ENCODE measurements at places on chromosomes 5 and 9.

DNA sequence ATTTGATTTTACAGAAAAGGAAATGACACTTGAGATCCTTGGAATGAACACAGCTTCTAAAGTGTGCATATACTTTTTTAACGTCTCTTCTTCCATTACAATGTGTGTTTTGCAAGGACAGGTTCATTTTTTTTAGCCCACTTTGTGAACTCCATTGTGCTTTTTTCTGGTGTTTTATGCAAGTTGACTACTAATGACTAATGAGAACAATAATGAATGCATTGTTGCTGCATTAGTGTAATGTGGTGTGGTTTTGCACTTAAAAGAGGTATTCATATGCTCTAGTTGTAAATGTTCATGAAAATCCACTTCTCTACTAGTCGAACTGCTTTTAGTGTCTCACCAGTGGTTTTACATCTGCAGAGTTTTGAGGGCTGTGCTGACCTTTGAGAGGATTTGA is 93.6 kb downstream of the UHRF2 start:
- DNase-seq: no peak

DNA sequence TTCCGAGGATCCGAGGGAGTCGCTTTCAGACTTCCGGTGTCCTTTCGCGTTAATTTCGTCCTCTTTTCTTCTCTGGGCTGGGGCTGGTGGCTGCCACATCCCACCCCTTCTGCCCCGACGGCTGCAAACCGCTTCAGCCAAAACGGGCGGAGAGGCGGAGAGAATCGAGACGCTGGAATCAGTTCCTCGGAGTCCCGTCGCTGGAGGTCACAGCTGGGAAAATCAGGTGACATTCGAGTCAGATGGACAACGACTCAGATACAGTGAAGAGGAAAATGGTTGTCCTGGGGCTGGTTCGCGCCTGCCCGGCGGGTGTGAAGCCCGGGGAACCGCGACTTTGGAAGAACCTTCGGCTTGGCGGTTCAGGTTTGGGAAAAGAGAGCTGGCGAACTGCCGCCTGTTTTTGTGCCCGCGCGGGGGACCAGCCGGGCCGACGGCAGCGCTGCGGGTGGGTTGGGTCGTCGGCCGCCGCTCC is 8.9 kb upstream of the NKX2-5 start:
- no peak for DNase-seq

DNA sequence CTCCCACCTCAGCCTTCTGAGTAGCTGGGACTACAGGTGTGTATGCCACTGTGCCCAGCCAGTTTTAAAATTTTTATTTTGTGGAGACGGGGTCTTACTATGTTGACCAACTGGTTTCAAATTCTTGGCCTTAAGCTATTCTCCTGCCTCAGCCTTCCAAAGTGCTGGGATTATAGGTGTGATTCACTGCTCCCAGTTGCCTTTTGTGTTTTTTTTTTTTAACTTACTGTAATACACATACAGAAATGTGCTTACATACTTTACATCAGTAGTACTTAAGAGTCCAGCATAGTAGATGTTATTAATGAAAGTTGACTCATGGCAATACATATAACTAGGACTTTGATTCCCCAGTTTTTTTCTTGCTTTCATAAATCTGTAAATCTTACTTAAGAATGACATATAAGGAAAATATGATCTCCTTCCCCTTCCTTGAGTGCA is 4.7 kb downstream of the MAN2A1 start:
- DNase-seq: no peak

- no peak for DNase-seq
Observed at GRCh38 chr9:136545965-136546696, at the start of gene NOTCH1. NOTCH1 (minus strand) TSS chr9:136546048; CDS start chr9:136545786, 262 bp downstream.

- no peak for DNase-seq
Observed at GRCh38 chr5:2353871-2354440, 397.5 kb downstream of the IRX2 start.

GRCh38 chr9:14170973-14171596 is 142.9 kb downstream of the NFIB start:
- no peak for DNase-seq

- DNase-seq: no peak
Observed at GRCh38 chr5:139065306-139065705, 132.9 kb downstream of the SIL1 start.

DNA sequence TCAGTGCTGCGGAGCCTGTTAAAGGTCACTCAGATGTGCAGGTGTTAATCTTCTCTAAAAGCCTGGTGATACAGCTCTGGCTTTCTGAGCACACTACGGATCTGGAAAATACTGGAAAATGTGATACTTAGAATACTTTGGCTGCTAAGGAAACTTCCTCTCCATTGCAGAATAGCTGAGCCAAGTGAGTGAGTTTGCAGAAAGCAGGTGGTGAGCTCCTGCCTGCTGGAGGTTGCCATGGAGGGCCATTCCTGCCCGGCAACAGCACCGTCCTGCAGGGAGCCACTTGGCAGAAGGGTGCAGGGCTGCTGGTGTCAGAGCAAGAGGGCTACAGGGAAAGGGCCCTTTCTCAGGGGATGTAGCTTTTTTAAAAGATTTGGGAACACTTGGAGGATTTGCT is 40.7 kb downstream of the SECISBP2 start:
- no peak for DNase-seq

DNA sequence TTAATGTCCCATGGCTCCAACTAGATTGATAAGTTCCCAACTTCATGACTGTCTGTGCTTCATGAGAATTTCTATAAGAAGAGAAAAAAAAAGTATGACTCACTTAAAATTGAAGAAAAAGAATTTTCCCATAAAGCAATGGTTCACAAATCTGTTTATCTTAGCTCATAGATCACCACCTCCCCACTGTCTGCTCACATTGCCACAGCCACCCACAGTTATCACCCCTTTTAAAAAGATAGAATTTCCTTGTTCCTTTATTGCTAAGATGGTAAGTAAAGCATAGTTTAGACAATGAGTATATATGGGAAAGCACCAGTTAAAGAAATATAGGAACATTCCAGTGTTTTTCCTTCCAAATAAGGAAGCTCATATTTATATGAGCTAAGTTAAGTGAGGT is 67.1 kb downstream of the ALDH7A1 start:
- DNase-seq: no peak

DNA sequence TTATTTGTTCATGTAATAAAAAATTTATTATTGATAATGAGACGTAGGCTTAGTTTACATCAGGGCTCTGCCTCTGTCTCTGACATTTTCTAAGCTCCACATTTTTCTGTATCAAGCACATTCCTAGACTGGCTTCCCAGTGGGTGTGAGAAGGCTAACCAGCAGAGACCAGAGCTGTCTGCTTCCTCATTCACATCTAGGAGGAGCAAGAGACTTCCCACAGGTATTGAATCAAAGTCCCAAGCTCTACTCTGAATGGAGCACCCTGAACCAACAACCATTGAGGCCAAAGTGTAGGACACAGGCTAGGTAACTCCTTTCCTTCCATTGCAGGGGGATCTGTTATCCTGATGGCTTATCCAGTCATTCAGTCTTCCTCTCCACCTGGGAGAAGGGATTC is 72.4 kb downstream of the PARP8 start:
- no peak for DNase-seq

GRCh38 chr9:118423021-118423420 is 718.8 kb downstream of the TLR4 start:
- no peak for DNase-seq

DNA sequence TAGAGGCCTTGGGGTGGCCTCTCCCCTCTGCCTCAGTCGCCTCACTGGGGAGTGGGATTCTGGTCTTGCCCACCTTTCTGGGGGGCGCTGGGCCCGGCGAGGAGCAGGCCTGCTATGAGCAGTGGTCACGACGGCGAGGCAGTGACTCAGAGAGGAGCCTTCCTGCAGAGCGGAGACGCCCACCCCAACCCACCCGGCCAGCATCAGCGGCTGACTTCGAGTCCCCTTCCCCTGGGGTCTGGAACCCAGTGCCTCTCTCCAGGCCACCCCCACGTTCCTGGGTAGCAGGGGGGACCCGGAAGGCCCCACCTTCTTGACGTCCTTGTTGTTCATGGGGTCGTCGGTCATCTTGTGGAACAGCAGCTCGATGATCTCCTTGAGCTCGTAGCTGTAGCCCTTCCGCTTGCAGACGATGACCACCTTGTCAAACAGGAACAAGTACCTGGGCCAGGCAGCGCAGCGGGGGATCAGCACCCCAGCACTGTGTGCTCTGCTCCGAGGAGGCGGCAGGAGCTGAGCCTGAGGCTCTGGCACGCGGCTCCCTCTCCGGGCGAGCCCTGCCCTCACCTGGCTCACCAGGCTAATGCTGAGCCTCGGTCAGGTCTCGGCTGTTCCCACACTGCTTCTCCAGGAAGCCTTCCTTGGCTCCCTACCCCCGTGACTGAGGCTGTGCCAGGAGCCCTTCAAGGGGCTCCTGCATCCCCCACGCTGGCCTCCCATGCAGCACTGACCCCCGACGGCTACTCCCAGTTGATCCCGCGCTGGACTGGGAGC is 50.1 kb upstream of the SARDH start:
- DNase-seq: no peak

DNA sequence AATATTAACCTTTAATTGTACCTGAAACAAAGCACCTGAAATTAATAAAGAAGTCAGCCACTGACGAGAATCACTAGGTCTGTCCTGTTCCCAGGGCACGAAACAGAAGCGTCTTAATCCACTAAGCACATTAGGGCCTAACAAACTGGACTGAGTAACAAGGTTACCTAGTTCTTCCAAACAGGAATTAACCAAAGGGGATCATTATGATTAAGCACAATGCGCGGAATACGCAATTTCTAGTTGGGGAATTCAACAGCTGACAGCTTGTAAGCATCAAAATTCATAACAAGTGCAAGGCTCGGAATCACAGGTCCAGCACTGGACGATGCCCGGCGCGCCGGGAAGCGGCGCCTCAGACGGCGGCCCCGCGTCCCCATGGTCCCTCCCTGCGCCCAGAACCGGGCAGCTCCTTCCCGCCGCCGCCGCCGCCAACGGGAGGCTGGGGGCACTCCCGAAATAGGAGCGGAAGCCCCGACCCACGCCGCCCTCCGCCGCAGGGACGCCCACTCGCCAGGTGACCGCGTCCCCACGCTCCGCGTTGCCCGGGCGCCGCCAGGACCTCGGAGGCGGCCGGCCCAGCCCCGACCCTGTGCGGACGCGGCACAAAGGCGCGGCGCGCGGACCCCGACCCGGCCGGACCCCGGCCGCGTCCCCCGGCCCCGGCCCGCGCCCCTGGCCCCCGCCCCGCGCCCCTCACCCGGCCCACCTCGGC is 898 bp downstream of the CAMSAP1 start:
- DNase-seq: no peak

GRCh38 chr9:86708918-86709835 is 238.1 kb downstream of the GAS1 start:
- DNase-seq: no peak

DNA sequence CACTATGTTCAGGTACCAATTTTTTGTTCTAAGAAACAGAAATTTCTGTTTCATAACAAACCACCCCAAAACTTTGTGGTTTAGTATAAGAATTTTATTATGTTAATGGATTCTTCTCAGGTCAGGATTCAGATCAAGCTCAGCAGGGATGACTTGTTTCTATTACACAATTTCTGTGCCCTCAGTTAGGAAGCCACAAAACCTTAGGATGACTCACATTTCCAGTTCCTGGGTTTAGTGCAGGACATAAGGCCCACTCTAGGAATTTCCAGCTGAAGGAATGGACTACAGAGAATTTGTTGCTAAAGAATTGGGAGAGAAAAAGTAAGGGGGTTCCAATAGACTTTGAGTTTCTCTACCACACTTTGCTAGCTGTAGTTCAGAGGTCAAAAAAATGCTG is 629.3 kb downstream of the ANXA1 start:
- no peak for DNase-seq

DNA sequence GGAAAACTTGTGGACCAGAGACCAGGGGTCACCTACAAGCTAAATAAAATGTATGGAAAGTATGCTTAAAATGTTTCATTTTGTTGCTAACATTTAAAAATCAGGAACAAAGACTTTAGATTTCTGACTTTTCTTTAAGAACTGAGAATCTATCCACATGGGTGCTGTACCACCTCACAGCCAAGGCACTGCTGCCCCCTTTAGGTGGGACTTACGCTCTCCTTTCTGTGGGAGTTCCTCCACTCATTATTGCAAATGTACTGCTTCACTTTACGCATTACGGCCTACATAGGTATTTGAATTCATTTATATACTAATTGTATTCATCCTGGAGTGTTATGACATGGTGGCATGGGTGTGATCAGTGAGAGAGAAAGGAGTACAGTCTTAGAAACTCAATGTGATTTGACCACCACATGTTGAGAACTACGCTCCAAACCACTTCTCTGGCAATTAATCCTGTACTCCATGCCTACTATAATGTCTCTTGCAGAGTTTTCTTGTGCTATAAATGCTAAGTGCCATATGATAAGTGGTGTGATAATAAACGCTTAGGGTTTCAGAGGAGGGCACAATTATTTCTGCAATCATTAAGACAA is 24.7 kb upstream of the CETN3 start:
- DNase-seq: no peak

GRCh38 chr5:100026606-100027005 is 508.6 kb upstream of the FAM174A start:
- no peak for DNase-seq

GRCh38 chr5:124744170-124744971 is 2.1 kb downstream of the ZNF608 start:
- DNase-seq: no peak

- no peak for DNase-seq
Observed at GRCh38 chr9:22227986-22228385, 218.6 kb upstream of the DMRTA1 start.

GRCh38 chr9:75168270-75169178 is 80.2 kb downstream of the OSTF1 start:
- no peak for DNase-seq

DNA sequence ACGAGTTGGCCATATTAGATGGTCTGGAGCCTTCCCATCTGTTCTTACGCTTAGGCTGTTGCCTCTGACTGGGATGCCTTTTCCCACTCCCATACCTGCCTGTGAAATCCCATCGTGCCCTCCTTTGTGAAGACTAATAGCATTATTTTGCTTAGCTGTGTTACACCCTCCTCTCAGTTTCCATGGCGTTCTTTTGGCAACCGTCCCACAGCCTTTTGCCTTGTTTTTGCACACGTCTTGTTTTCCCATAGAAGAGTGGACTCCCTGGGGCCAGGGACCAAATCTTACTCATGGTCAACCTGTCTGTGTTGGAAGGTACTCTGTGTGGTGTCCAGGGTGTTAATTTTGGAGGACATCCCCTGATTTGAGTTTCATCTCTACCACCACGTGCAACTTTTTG is 242.1 kb downstream of the HSPA4 start:
- DNase-seq: no peak

GRCh38 chr5:36701085-36701698 is 94.8 kb downstream of the SLC1A3 start:
- no peak for DNase-seq

GRCh38 chr5:59351076-59351794 is 542.3 kb downstream of the PDE4D start:
- no peak for DNase-seq

GRCh38 chr9:98854266-98854665 is 46.8 kb downstream of the GALNT12 start:
- DNase-seq: no peak

All from NCI-H187 treated with DMSO at 0.1 percent for 48 hours (cell line).